Left lung (tissue), 14 donors: ENCODE measurements at places on chromosomes 11 and 22. TPM values are rescaled to one million over a fixed set of nuclear protein-coding genes. Genes with fewer than 3 reads are reported as not detected.

- no peak overlapping the region for H3K27ac ChIP-seq
- peaks cover 6% of the 10 kb centered on the region for H3K27me3 ChIP-seq
- no peaks in the 10 kb centered on the region for H3K36me3 ChIP-seq
- H3K4me3 ChIP-seq = no peak overlapping the region
- H3K4me1 ChIP-seq = no peaks in the 10 kb centered on the region
Measured at GRCh38 chr22:48171271-48171691, 1408.8 kb downstream of the TBC1D22A start.

Gene OR10V1
- polyA plus RNA-seq = not detected

GRCh38 chr11:124834526-124835180 lies 30.6 kb upstream of the ROBO3 start:
- H3K27me3 ChIP-seq = peaks cover 18% of the 10 kb centered on the region
- DNase-seq = no peak
- H3K4me3 ChIP-seq = no peak overlapping the region

Gene TNNT3
- 2.8 TPM for polyA plus RNA-seq

Gene OR8H2
- polyA plus RNA-seq = 0.07 TPM

DNA sequence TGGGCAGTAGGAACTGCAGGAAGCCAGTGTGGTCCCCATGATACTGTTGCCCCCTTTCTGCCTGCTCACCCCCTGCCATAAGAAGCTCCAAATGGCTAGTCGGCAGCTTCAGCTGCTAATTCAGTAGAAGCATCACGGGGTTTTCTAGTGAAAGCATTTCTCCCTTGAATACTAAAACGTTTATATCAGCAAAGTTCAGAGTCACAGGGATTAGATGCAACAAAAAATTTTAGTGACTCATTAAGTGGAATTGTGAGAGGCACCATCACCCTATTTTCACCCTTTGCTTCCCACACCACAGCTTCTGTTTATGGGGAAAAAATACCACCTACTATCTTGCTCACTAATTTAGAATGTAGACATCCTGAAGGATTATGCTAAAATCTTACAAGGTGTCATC lies 25.2 kb downstream of the RAB39A start:
- DNase-seq = no peak
- H3K27me3 ChIP-seq = no peaks in the 10 kb centered on the region
- no peak overlapping the region for H3K4me3 ChIP-seq
- no peak overlapping the region for H3K27ac ChIP-seq
- H3K4me1 ChIP-seq = peaks cover 10% of the 10 kb centered on the region
- no peaks in the 10 kb centered on the region for H3K36me3 ChIP-seq

DNA sequence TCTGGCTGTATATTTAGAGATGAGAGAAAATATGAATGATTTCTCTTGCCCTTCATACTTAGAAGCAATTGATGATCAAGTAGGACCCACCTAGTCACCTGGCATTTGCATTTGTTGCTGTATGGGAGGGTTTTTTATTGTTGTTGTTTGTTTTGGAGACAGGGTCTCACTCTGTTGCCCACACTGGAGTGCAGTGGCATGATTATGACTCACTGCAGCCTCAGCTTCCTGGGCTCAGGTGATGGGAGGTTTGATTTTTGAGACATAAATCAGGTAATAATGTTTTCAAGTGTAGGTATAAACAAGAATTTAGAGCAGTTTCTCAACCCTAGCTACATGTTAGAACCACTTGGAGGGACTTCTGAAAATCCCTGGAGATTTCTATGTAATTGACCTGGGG lies 63.0 kb downstream of the TNRC6B start:
- no peak overlapping the region for H3K4me3 ChIP-seq
- no peak overlapping the region for H3K27ac ChIP-seq
- no peak for DNase-seq
- H3K36me3 ChIP-seq = peaks cover 3% of the 10 kb centered on the region
- H3K4me1 ChIP-seq = peaks cover 3% of the 10 kb centered on the region

DNA sequence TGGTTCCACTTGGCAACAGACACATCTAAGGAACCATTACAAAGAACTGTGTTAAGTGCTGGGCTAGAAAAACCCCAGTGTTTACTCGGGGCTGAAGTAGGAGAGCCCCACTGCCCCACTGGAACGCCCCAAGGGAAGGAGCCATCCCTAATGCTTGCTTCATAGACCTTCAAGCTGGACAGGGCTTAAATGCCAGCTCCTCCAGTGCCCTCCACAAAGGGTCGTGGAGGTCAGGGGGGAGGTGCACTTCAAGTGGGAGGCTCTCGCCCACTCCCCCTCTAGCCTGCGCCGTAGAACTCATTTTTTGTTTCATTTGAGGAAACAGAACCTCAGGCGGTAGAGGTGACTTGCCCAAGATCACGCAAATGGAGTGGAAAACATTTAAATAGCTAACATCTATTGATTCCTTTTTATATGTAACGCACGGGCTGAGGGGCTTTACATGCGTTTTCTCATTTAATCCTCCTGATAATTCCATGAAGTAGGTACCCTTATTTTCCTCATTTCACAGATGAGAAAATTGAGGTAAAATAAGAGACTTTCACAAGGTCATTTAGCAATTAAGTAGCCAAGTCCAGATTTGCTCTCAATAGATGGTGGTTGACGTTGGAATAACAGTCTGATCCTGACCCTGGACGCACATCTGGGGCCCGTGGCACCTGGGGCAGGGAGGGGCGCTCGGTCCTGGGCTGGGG lies 545 bp upstream of the ZDHHC13 start:
- H3K27ac ChIP-seq = no peak overlapping the region
- H3K4me3 ChIP-seq = peak overlapping the region; percentile 91
- H3K4me1 ChIP-seq = peaks cover 37% of the 10 kb centered on the region

Gene SLC22A6
- 0.13 TPM for polyA plus RNA-seq

Gene TSPAN18
- 63.2 TPM for polyA plus RNA-seq

Gene C22orf31
- polyA plus RNA-seq = 1.5 TPM

DNA sequence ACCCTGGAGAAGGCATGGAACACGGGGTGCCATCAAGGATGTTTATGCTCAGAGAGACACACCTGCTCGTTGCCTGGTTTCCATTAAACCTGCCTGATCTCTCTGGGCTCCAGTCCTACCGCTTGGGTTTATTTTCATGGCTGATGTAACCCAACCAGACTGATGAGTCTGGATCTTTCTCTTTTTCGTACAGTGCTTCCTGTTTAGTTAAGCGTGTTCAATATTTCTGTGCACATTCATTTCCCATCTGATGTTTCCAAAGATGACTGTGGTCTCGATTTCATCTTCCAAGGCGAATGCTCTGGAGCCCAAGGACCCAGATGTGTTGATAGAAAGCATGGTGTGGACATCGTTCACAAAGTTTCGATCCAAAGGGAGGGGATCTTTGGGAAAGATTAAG lies 84.3 kb downstream of the SNX19 start:
- H3K4me1 ChIP-seq = no peaks in the 10 kb centered on the region
- no peaks in the 10 kb centered on the region for H3K36me3 ChIP-seq
- H3K27me3 ChIP-seq = no peaks in the 10 kb centered on the region
- no peak overlapping the region for H3K4me3 ChIP-seq

GRCh38 chr22:49676230-49676629 lies 151.4 kb downstream of the BRD1 start:
- H3K4me1 ChIP-seq = peaks cover 4% of the 10 kb centered on the region
- no peaks in the 10 kb centered on the region for H3K36me3 ChIP-seq
- H3K27ac ChIP-seq = no peak overlapping the region
- DNase-seq = no peak

- no peaks in the 10 kb centered on the region for H3K27me3 ChIP-seq
- H3K27ac ChIP-seq = no peak overlapping the region
- H3K36me3 ChIP-seq = no peaks in the 10 kb centered on the region
- no peak for DNase-seq
- H3K4me3 ChIP-seq = no peak overlapping the region
- H3K4me1 ChIP-seq = no peaks in the 10 kb centered on the region
Measured at GRCh38 chr11:61637277-61637676, 42.9 kb upstream of the DAGLA start.

DNA sequence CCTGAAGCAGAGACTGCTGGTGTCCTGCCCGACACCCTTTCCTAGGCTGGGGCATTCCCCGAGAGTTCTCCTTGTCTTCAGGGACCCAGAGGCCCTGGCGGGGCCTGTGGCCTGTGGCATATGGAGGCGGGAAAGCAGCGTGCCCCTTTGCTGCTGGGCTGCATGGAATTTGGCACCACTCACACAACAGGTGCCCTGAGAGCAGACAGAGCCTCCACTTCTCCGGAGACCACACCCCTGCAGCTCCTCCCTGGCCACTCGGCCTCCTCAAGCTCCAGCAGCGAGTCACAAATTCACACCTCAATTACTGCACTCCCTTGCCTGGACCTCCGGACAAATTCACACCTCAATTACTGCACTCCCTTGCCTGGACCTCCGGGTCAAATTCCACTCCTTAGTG lies 1375.2 kb downstream of the TBC1D22A start:
- no peaks in the 10 kb centered on the region for H3K4me1 ChIP-seq
- no peak overlapping the region for H3K4me3 ChIP-seq
- H3K36me3 ChIP-seq = no peaks in the 10 kb centered on the region
- no peak for DNase-seq
- H3K27ac ChIP-seq = no peak overlapping the region

GRCh38 chr22:43745783-43746356 lies 66.2 kb downstream of the EFCAB6 start:
- no peak for DNase-seq
- H3K27me3 ChIP-seq = no peaks in the 10 kb centered on the region
- no peak overlapping the region for H3K4me3 ChIP-seq

DNA sequence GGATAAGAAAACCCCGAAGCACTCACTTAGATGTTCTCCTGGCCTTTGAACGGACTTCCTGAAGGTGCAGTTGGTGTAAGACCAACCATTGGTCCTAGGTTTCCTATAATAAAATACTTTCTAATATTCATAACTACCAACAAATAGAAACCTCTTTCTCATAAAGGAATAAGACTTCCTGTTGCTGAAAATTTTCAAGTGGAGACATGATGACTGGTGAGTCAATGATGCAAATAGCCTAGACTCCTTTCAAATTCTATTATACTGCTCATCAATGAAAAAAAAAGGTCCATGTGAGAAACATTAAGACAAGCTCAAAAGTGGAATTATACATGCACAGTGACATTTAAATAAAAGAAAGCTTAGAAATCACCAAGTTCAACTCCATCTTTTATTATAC lies 862.8 kb downstream of the FAM181B start:
- H3K36me3 ChIP-seq = no peaks in the 10 kb centered on the region
- no peak overlapping the region for H3K4me3 ChIP-seq
- no peak for DNase-seq
- no peak overlapping the region for H3K27ac ChIP-seq

Gene PDGFD
- 5.6 TPM for polyA plus RNA-seq

Gene EPS8L2
- 83.7 TPM for polyA plus RNA-seq

DNA sequence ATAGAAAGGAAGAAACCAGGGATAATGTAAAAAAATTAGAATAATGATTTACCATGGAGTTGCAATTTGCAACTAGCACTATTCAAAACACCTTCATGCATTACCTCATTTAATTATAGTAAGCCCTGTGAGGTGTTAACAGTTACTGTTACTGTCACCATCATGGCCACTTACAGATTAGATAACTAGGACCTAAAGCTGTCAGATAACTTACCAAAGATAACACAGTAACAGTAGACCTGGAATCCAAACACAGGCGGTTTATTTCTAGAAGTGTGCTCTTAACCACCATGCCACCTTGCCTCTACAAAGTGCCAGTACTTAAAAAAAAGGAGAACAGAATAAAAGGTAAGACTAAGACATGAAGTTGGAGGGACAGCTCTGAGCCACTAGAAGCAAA lies 11.1 kb upstream of the LARGE1 start:
- no peak overlapping the region for H3K27ac ChIP-seq
- H3K36me3 ChIP-seq = no peaks in the 10 kb centered on the region
- H3K27me3 ChIP-seq = no peaks in the 10 kb centered on the region
- no peak for DNase-seq

- H3K27ac ChIP-seq = no peak overlapping the region
- H3K4me1 ChIP-seq = no peaks in the 10 kb centered on the region
- no peaks in the 10 kb centered on the region for H3K27me3 ChIP-seq
- no peak for DNase-seq
Measured at GRCh38 chr22:31852691-31853421, 91.5 kb upstream of the YWHAH start.
